Testis (tissue), 5 donors: ENCODE measurements at places on chromosomes 5 and 9. TPM values are rescaled to one million over a fixed set of nuclear protein-coding genes. Genes with fewer than 3 reads are reported as not detected.

Gene OR1N2
- total RNA-seq: 1.7 TPM

DNA sequence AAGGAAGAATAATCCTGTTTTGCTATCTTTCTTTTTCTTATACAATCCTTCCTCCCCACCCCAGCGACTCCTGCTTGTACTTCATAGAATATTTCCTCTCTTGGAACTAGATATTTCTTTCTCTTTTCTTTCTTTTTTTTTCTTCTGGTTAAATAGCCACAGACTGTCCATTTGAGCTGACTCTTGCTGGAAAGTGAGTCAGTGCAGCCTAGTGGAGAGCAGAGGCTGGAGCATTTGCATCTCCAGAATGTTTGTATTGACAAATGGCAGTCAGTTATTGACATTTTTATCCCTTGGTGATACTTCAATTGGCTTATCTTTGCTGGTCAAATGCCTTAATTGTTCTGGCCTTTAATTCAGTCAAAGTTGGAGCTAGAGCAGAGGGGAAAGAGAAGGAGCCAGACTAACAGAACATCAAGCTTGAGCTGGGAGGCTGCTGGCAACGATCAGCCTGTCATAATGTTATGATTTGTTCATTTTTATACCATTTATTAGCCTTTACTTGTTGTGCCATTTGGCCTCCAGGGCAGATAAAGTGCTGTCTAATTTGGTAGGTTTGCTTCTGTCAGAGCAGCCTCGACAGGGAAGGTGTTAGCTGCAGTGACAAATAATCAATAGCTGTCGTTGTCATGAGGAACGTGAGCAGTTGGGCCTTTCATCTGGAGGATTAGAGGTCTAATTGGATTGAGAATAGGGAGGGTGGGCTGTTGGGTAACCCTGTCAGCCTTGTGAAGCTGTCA is 69.0 kb downstream of the INVS start:
- H3K36me3 ChIP-seq: no peaks in the 10 kb centered on the region
- DNase-seq: no peak
- no peak overlapping the region for H3K4me3 ChIP-seq

Gene PIP5KL1
- 10.2 TPM for total RNA-seq

- DNase-seq: no peak
- no peak overlapping the region for H3K4me3 ChIP-seq
- no peak overlapping the region for H3K27ac ChIP-seq
- no peaks in the 10 kb centered on the region for H3K27me3 ChIP-seq
- H3K36me3 ChIP-seq: no peaks in the 10 kb centered on the region
Measured at GRCh38 chr5:40401284-40402006, 278.3 kb upstream of the PTGER4 start.

DNA sequence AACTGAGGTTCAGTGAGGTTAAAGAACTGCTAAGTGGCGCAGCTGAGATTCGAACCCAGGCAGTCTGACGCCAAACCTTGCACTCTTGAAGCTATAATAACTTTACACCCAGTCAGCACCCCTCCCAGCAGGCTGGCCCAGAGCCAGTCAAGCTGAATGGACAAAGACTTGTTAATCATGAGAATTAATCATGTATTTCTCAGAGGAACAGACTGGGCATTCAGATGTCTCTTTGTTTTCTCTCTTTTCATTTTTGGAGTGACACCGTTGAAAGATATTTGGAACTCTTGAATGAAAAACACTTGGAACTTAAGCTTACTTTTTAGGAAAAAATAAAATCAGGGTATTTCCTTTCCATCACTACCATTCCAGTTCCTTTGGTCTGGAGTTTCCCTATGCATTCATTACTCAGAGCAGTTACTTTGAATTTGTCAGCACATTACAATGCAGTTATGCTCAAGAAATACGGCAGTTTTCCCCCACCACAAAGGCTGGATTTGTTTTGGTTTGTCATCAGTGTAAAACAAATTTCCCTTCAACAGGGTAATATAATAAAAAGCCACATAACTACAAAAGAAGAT is 22.6 kb upstream of the MAMDC2 start:
- H3K36me3 ChIP-seq: no peaks in the 10 kb centered on the region
- no peaks in the 10 kb centered on the region for H3K27me3 ChIP-seq
- H3K27ac ChIP-seq: no peak overlapping the region
- H3K4me1 ChIP-seq: no peaks in the 10 kb centered on the region

DNA sequence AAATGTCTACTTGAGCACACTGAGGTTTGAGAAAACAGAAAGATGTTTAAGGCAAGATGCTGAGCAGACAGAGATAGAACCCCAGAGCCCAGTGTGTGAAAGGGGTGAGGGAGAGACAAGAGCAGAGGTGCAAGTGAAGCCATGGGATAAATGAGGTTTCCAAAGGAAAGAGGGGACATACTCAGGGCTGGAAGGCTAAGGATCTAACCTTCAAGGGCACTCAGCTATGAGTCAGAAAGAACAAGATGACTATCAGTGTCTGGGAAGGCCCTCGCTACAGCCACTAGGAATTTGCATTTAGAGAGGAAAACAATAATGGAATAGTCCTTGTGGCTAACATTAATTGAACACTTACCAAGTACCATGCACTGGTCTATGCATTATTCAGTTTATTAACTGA is 113.7 kb downstream of the HTR4 start:
- H3K27ac ChIP-seq: no peak overlapping the region
- no peaks in the 10 kb centered on the region for H3K27me3 ChIP-seq
- H3K4me3 ChIP-seq: no peak overlapping the region
- no peak for DNase-seq

Gene MOB3B
- 17.5 TPM for total RNA-seq

- peak; percentile 50 for DNase-seq
- peak overlapping the region; percentile 75 for H3K4me3 ChIP-seq
- H3K36me3 ChIP-seq: no peaks in the 10 kb centered on the region
- H3K27me3 ChIP-seq: no peaks in the 10 kb centered on the region
- H3K27ac ChIP-seq: peak overlapping the region; percentile 93
Measured at GRCh38 chr5:56480078-56480704, 247.1 kb upstream of the ANKRD55 start.

GRCh38 chr5:127003798-127004495 is 26.4 kb downstream of the MARCHF3 start:
- H3K36me3 ChIP-seq: no peaks in the 10 kb centered on the region
- peak overlapping the region; percentile 21 for H3K4me3 ChIP-seq
- no peak overlapping the region for H3K27ac ChIP-seq

DNA sequence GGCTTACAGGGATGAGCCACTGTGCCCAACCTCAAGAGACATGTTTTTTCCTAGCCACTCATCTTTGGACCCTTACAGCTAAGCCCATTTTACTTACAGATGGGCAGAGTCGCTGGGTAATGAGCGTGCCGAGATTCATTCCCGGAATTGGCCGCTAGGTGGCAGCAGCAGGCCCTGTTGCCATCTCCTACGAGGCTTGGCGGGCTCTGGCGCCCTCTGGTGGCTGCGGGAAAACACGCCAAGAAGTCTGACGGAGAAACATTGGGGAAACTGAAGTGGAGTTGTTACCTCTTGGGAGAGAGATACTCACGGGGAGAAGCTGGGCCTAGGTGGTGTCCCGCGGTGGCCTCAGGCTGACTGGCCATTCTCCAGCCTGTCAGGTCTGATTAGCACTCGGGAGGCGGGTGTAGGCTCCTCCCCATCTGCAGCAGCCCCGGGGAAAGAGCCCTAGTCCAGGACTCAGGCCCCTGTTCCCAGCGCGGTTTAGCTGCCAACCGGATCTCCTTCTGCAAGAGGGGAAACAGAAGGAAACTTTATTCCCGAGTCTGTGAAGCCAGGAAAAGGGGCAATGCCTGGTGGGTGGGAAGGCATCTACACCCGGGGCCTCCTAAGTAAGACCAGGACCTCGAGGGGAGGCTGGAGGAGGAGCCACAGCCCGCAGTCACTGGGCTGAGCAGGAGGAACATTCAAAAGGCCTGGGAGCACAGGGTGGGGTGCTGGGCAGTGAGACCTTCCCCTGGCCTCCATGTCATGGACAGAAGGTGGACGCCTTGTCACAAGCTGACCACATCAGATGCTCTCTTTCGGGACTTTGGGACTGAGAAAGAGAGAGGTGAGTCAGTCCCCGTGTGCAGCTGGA is 9.7 kb downstream of the PTGES2 start:
- peaks cover 3% of the 10 kb centered on the region for H3K4me1 ChIP-seq
- H3K4me3 ChIP-seq: no peak overlapping the region
- no peaks in the 10 kb centered on the region for H3K36me3 ChIP-seq
- DNase-seq: peak; percentile 96
- H3K27me3 ChIP-seq: no peaks in the 10 kb centered on the region

Gene GMCL2
- 11.0 TPM for total RNA-seq

Gene SLC6A7
- total RNA-seq: 0.12 TPM

GRCh38 chr9:89395931-89396710 is 77.8 kb downstream of the SECISBP2 start:
- no peak overlapping the region for H3K4me3 ChIP-seq
- H3K4me1 ChIP-seq: peaks cover under 1% of the 10 kb centered on the region
- DNase-seq: no peak
- H3K27ac ChIP-seq: no peak overlapping the region
- no peaks in the 10 kb centered on the region for H3K36me3 ChIP-seq
- H3K27me3 ChIP-seq: no peaks in the 10 kb centered on the region

Gene TAF11L5
- total RNA-seq: not detected

DNA sequence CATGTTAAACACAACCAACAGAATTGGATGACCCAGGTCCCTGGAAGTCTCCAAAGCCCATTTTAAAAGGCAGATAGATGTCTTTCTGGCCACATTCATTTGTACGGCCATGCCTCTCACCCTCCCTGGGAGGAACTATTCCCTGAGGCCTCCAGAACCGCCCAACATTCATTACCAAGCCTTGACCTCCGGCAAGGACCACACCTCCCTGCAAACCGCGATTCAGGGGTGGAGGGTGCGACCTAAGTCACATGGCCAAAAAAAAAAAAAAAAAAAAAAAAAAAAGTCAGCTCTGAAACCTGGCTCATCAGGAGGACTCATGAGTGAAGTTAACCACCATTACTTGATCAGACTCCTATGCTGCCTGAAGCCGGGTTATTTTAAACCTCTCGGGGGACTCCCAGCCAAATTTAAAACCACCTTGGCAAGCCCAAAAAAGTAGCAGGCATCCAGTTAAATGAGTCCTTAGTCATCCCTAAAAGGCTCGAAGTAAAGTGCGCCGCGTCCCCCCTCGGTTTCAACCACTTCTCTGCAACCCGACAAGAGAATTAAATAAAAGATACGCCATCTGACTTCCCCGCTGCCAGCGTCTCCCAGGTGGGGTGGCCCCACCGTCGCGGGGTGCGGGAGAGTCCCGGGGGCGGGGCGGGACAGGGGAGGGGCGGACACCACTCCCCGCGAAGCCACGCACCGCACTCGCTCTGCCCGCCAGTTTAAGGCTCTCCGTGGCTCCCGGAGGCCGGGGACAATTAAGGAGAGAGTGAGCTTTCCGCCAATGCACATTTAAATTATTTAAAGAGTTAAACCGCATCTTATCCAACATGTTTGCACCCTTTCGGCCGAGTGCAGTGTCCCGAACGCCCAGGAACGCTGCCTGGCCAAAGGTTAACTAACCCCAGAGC is 2.3 kb downstream of the KLF9 start:
- DNase-seq: peak; percentile 78
- no peaks in the 10 kb centered on the region for H3K27me3 ChIP-seq
- H3K4me1 ChIP-seq: peaks cover 34% of the 10 kb centered on the region

- no peak for DNase-seq
- H3K27me3 ChIP-seq: no peaks in the 10 kb centered on the region
Measured at GRCh38 chr5:125301711-125302110, 555.3 kb upstream of the ZNF608 start.

DNA sequence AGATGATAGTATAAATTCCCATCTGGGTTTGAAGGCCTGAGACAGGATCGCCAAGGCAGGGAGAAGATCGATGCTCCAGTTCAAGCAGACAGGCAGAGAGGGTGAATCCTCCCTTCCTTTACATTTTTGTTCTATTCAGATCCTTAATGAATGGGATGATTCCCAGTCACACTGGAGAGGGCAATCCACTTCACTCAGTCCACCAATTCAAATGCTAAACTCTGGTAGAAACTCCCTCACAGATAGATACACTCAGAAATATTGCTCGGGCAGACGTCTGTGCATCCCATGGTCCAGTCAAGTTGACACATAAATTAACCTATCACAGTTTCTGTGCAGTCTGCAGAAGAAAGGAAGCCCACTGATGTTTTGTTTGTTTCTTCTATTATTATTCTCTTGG is 193.1 kb upstream of the ZNF462 start:
- H3K36me3 ChIP-seq: no peaks in the 10 kb centered on the region
- H3K4me3 ChIP-seq: no peak overlapping the region
- H3K4me1 ChIP-seq: no peaks in the 10 kb centered on the region
- no peak for DNase-seq

DNA sequence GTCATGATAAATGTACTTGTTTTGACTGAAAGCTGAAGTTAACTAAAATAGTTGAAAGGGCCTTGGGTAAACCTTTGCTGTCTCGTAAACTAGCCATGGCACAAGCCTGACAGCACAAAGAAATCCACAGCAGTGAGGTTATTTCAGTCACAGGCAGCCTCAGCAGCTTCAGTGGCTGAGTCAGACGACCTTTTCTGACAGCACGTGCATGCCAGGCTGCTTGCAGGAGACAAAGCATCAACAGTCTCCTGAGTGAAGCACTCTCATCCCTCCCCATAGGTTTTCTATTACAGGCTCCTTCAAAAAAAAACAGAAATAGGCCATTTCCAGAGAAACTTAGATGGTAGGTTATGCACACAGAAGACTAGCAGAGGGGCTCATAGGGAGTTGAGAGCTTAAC is 34.6 kb downstream of the OXCT1 start:
- no peaks in the 10 kb centered on the region for H3K27me3 ChIP-seq
- no peaks in the 10 kb centered on the region for H3K36me3 ChIP-seq
- no peaks in the 10 kb centered on the region for H3K4me1 ChIP-seq
- no peak overlapping the region for H3K27ac ChIP-seq
- no peak overlapping the region for H3K4me3 ChIP-seq
- no peak for DNase-seq

DNA sequence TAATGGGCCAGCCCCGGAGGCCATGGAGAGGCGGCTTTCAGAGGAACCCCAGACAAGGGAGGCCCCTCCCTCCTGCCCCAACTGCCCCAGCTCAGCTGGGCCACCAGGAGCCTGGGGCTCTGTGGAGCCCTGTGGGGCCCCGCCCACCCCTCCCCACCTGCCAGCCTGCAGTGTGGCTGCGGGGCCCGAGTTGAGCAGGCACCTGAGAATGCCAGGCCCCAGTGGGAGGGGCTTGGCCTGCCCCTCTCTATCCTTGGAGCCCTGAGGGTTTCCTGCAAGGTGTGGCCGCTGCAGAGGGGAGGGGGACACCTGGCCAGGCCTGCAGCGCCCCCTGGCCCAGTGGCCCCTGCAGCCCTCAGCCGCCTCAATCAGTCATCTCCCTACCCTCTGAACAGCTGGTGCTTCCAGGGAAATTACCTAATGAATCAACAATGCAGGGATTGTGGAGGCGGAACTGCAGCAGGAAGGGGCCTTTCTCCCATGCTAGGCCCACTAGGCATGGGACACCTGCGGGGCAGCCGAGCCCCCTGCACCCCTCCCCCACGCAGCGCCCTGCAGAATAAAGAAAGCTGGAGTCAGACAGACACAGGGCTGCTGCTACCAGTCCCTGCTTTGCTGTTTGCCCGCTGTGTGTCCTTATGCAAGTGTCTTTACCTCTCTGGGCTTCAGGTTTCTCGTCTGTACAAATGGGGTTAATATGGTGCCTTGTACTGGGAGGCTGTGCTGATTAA is 48.0 kb downstream of the LMX1B start:
- no peak overlapping the region for H3K4me3 ChIP-seq
- no peak overlapping the region for H3K27ac ChIP-seq
- DNase-seq: no peak
- H3K36me3 ChIP-seq: no peaks in the 10 kb centered on the region
